ENCODE measurements at places on chromosomes 1 and 21.
A peak's percentile ranks its signal among the peaks of the same experiment; 100 is the strongest.

GRCh38 chr1:233435622-233436021 is 108.1 kb downstream of the MAP3K21 start:
- DNase-seq = no peak

- DNase-seq = no peak
Observed at GRCh38 chr1:36239941-36240637, 15.8 kb downstream of the THRAP3 start.

- no peak for DNase-seq
Observed at GRCh38 chr1:97668945-97669344, 251.9 kb downstream of the DPYD start.

DNA sequence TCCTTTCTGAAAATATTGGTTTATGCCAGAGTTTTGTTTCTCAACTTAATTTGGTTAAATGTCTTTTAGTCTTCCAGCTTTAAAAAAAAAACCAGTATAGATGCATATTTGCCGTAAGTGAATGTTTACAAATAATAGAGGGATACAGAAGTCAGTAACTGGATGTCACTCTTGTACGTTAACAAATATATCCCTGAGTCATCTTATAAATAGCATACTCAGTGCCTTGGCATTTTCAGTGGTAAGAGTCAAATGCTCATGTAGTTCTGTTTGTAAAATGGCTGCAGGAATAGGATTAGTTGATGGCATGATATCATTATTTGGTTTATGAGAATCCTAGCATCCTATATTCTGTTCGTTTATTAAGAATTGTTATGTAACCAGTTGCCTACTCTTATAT is 55.4 kb downstream of the SPEN start:
- no peak for DNase-seq

- no peak for DNase-seq
Observed at GRCh38 chr1:41696381-41696780, 211.9 kb upstream of the EDN2 start.

DNA sequence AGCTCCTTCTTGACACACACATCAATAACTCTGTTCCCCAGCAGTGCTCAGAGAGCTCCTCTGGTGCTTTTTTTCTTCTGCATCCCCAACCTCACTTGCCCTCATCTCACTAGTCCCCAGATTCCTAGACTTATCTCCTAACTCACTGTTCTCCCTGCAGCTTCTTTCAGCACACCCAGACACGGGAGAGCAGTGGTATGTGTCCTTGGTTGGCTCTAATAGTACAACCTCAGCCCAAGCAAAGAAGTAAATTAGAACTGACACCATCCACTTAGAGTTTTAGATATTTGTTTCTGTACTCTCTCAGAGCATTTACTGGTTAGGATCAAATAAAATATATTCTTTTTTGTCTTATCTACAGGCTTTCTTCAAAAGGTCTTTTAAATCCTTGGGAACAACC is 201.4 kb upstream of the SNX7 start:
- DNase-seq = no peak

- peak; percentile 65 for DNase-seq
Observed at GRCh38 chr1:27632387-27633297, 2.3 kb downstream of the FGR start.

- no peak for DNase-seq
Observed at GRCh38 chr1:110588486-110588885, 17.7 kb downstream of the KCNA2 start.

DNA sequence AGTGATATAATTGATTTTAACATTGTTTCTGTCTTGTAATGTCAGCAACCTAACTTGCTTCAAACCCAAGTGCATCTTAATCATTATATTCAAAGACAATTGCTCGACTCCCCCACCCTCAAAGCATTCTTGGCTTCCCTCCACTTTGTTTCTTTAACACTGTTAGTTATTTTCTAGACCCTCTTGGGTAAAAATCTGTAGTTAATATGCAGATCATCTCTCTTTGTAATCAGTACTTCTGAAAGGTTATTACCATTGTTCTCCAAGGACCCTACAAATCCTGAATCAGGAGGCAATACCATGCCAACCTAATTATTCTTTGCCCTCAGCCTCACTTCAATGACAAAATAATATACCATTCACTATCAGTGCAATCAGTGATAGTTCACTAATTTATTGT is 1075.7 kb downstream of the AMY1C start:
- DNase-seq = no peak

DNA sequence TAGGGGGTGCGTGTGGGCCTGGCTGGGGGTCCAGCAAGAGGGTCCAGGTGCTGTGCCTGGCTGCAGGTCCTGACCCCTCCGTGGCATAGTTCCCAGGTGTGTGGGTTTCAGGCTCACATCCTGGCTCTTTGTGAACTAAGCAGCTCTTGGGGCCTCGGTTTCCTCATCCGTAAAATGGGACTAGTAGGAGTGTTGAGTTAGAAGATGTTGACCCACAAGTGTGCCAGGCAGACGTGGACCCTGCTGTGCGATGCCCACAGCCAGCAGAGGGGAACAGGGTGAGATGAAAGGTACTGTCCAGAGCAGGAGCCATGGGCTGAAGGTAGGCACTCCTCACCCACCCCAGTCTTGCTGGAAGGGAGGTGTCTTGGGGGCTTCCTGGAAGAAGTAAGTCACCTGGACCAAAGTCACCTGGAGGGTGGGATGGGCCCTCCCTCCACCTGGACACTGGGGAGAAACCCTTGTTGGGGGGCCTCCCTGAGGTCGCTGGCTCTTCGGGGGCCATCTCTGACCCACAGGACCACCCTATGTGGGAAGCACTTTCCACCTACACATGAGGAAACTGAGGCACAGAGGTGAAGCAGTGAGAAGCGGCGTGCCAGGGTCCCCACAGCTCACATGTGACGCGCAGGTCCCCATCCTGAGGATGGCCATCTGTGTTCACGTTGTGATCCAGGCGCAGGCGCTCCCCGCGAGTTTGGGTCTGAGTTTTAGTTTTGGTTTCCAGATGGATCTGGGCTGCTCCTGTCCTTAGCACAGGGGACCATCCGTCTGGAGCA is 1.4 kb downstream of the ARHGEF16 start:
- no peak for DNase-seq

- DNase-seq = peak; percentile 33
Observed at GRCh38 chr1:55214212-55214933, 791 bp downstream of the USP24 start.

DNA sequence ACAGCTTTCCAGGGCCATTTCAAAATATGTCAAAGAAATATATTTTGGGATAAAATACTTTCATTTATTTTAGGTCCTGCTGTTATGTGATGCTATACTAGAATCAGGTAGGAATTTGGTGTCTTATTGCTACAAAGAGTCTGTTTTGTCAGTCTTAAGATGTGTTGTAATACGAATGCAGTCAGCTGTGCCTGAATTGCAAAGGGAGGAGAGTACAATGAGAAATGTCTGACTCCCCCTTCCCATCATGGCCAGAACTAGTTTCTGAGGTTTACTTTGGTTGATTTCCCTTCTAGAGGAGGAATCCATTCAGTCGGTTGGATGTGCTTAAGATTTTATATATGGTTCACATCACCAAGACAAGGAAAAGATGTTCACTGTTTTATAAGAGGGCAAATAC is 75.7 kb upstream of the TNFSF18 start:
- no peak for DNase-seq

DNA sequence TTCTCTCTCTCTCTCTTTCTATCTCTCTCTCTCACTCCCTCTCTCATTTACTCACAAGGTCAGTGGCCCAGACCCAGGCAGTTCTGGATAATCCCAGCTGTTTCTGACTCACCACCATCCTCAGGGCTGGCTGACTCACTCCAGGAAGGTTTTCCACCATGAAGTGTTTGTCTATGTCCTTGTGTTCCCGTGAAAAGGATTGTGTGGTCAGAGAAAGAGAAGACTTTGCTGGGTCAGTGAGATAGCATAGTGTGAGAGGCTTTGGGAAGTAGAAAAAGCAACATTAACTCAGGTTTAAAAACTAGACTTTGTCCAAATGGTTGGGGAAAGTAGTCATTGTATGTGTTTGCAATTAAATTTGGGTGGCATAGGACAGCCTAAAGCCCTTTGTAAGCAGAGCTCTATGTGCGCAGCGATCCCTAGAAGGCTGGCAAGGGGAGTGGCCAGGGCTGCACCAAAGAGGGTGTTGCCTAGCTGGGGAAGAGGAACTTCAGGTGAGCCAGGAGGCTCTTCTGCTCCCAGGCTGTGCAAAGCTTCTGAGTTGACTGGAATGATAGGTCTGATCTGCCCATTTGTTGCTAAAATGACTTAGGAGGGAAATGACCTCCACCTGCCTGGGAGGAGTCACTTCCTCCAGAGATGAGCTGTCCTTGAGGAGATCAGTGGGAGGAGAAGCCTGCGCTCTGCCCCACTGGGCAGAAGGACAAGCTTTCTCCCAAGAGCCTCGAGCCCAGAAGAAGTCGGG is 4.9 kb upstream of the CAPN2 start:
- DNase-seq = no peak

GRCh38 chr1:178530037-178530402 is 17.1 kb downstream of the TEX35 start:
- DNase-seq = no peak

DNA sequence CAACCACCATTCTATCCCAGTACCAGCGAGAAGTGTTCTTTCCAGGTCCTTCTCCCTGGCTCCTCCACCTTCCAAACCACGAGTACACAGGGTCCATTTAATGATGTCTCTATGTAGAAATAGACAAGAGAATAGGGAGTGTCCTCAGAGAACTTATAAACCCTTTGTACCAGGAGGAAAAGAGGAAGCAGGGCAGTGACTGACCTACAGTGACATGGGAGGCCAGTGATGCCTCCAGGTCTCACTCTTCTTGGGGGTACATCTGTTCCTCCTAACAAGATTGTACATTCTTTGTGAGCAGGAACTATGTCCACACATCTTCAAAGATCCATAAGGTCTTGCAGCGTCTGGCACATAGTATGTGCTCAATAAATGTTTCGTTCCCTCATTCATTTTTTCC is 18.7 kb upstream of the FMOD start:
- no peak for DNase-seq

GRCh38 chr1:64745986-64746940 is 1.4 kb downstream of the RAVER2 start:
- no peak for DNase-seq
